Liver (tissue), 10 donors: ENCODE measurements at places on chromosomes 11 and 22. TPM values are rescaled to one million over a fixed set of nuclear protein-coding genes. Genes with fewer than 3 reads are reported as not detected.

RASL10A gene
- total RNA-seq, result 0.75 TPM

EWSR1 gene
- total RNA-seq, result 81.0 TPM

SOX6 gene
- 111 TPM for total RNA-seq

PTPRCAP gene
- total RNA-seq, result 5.0 TPM

DNA sequence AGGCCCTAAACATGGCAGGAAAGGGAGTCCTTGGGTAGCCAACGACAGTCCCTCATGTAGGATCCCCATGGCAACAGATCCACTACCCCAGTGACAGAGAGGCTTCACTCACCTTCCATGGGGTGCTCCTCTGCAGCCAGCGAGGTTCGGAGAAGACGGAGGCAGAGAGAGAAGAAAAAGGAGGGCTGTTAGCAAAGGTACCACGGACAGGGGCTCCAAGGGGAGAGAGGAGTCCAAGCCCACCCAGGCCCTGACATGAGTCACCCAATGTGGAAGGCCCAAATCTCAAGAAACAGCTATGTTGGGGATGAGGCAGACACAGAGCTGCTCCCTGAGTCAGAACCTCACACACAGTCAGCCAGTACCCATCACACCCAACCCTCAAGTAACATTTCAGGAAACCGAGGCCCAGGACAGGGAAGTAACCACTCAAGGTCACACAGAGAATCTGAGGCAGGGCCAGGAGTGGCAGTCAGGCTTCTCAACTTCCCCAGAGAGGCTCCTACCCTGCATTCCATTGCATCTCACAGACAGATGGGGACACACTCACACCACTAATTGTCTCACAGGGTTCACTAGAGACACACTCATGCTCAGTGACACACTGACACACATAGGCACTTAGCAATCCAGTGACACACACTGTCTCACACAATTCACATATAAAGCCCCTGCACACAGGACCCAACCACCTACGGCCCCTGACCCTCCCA, 25.2 kb downstream of the NRXN2 start:
- no peaks in the 10 kb centered on the region for H3K36me3 ChIP-seq
- H3K4me1 ChIP-seq, result no peaks in the 10 kb centered on the region
- H3K4me3 ChIP-seq, result no peak overlapping the region
- H3K27ac ChIP-seq, result no peak overlapping the region

DNA sequence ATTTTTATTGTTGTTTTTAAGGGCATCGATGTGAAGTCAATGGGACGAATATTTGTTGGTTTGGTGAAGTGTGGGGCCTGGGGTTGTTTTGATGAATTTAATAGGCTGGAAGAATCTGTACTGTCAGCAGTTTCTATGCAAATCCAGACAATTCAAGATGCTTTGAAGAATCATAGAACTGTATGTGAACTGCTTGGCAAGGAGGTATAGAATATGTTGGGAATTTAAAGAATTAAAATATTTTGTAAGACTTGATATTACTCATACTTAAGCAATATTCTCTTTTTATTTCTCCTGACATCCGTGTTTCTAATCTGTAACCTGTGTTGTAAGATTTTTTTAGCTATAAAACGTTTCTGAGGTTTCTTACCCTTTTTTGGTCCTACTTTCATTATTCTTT, 61.6 kb downstream of the DYNC2H1 start:
- H3K27me3 ChIP-seq, result no peaks in the 10 kb centered on the region
- no peak overlapping the region for H3K4me3 ChIP-seq
- H3K27ac ChIP-seq, result no peak overlapping the region
- no peak for DNase-seq

GRCh38 chr22:44760476-44760875, 8.1 kb downstream of the ARHGAP8 start:
- no peak overlapping the region for H3K27ac ChIP-seq
- no peaks in the 10 kb centered on the region for H3K27me3 ChIP-seq
- no peak overlapping the region for H3K4me3 ChIP-seq
- DNase-seq, result no peak
